IPS DF 19.7 (cell line): ENCODE measurements at places on chromosomes 4 and X.
A peak's percentile ranks its signal among the peaks of the same experiment; 100 is the strongest.

GRCh38 chrX:106891762-106892460 lies 11.2 kb downstream of the RIPPLY1 start:
- no peak for DNase-seq

- no peak for DNase-seq
Measured at GRCh38 chrX:129900054-129900453, 5.9 kb upstream of the UTP14A start.

DNA sequence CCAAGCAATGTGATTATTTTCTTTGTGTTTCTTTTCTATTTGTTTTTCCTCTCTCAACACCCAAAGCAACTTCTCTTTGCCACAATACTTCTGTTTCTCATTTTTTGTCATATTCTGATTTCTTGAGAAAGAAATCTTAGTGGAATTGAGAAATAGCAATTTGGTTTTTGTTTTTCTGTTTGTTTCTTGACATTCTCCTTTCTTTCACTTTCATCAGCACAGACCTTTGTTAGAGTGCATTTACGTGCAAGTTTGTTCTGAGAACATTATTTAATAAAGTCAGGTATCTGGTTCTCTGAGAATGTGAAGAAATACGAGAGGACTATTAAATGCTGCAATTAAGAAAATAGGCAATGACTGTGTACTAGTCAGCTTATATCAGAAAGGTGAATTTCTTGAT lies 608.1 kb upstream of the AADAT start:
- DNase-seq: no peak

DNA sequence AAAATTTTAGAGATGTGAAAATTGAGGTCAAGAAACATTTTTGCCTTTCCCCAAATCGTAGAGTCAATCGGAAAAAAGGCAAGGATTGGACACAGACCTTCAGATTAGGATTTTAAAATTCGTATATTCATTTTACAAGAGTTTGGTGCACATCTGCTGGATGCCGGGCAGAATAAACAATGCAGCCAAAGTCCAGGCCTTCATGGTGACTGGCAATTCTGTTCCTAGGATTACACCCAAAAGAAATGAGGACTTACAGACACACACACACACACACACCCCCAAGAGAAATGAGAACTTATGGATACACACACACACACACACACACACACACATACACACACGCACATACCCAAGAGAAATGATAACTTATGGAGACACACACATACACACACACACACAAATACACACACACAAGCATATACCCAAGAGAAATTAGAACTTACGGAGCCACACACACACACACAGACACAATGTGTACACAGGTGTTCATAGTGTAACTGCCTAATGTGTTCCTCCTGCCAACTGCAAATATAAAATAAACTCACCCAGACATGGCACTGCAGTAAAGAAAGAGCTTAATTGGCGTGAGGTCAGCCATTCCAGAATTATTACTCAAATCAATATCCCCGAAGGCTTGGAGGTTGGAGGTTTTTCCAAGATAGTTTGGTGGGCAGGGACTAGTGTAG lies 165.7 kb upstream of the STS start:
- no peak for DNase-seq

- no peak for DNase-seq
Measured at GRCh38 chr4:162461952-162462351, 298.2 kb upstream of the FSTL5 start.

DNA sequence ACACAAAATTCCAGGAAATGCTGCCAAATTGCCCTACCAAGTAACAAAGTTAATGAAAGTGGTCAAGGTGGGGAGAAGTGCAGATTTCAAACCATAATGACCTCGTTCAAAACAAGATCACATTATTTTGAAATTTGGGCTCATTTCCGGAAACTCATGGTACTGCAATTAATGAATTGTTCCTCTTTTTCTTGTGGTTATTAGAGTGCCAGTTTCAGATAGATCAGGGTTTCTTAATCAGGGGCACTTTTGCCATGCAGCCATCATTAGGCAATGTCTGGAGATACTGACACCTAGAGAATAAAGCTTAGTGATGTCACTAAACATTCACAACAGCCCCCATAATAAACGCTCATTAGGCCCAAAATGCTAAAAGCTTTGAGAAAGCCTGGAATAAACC lies 381.5 kb upstream of the GALNT7 start:
- no peak for DNase-seq

- no peak for DNase-seq
Measured at GRCh38 chrX:11446336-11446735, 153.1 kb downstream of the AMELX start.

DNA sequence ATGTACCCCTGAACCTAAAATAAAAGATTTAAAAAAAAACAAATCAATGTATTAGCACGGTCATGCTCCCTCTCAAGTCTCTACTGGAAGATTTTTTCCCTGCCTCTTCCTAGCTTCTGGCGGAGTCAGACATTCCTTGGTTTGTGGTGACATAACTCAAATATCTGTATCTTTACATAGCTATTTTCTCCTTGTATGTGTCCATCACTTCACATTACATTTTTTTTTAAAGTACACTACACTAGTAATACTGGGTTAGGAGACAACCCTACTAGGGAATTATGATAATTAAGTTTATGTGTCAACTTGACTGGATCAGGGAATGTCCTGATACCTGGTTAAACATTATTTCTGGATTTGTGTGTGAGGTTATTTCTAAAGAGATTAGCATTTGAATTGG lies 1197.9 kb downstream of the TECRL start:
- no peak for DNase-seq

DNA sequence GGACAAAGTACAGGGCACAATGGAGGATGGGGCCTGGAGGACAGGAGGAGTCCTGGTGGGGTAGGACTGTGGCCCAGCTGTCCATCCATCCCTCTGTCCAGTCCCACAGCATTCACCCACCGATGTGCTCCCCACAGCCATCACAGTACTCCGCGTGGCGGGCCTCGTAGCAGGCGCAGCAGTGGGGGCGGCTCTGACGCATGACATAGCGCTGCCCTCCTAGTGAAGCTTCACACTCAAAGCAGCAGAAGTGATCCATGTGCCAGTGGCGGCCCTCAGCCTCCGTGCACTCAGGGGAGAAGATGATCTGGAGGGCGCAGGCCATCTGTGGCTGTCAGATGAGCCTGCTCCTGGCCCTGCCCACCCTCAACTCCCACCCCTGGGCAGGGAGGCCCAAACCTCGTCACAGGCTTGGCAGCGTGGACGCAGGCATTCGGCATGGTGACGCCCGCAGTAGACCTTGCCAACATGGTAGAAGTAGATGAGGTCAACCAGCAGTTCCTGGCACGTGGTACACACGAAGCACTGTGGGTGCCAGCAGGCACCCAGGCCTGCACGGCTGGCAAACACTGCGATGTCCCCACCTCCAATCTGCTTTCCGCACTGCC lies 6.3 kb downstream of the PLP2 start:
- DNase-seq: no peak

- DNase-seq: peak; percentile 9
Measured at GRCh38 chr4:142984871-142985585, 138.9 kb upstream of the INPP4B start.

- no peak for DNase-seq
Measured at GRCh38 chr4:111499291-111499690, 646.0 kb upstream of the FAM241A start.

GRCh38 chr4:26058537-26058936 lies 144.5 kb downstream of the SMIM20 start:
- no peak for DNase-seq

- no peak for DNase-seq
Measured at GRCh38 chrX:23694606-23695005, 27.3 kb downstream of the PRDX4 start.

- DNase-seq: no peak
Measured at GRCh38 chrX:64580605-64581004, 185.4 kb upstream of the MTMR8 start.

GRCh38 chr4:96525898-96526297 lies 686.0 kb downstream of the PDHA2 start:
- no peak for DNase-seq

DNA sequence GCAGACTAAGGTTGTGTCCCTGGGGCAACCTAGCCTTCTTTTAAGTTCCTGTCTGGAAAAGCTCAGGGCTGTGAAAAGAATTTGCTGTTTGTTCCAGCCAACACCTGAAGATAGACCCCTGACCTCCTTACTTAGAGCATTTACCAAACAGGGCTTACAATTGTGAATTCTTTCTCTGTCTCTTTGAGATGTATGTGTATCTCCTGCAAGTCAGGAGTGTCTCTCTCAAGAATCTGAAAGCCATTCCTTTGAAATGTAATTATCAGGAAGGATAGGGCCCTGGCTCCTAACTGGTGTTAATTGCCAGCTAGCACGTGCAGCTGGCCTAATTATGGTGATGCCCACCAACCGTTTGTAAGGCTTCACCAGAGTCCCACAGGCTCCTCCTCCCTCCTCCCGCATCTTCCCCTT lies 18.2 kb downstream of the CCNG2 start:
- DNase-seq: peak; percentile 52

DNA sequence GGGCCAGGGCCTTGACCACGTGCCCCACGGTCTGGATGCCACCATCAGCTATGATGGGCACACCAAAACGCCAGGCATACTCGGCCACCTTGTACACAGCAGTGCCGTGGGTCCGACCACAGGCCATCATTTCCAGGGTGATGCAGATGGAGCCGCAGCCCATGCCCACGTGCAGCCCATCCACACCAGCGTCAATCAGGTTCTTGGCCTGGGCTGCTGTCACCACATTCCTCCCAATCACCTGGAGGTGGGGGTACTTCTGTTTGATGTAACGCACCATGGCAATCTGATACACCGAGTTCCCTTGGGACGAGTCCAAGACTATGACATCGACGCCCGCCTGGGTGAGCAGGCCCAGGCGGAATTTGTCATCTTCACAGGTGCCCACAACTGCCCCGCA lies 221.2 kb upstream of the ATP6AP2 start:
- DNase-seq: no peak

- DNase-seq: no peak
Measured at GRCh38 chr4:104490770-104491480, 3.8 kb downstream of the CXXC4 start.

DNA sequence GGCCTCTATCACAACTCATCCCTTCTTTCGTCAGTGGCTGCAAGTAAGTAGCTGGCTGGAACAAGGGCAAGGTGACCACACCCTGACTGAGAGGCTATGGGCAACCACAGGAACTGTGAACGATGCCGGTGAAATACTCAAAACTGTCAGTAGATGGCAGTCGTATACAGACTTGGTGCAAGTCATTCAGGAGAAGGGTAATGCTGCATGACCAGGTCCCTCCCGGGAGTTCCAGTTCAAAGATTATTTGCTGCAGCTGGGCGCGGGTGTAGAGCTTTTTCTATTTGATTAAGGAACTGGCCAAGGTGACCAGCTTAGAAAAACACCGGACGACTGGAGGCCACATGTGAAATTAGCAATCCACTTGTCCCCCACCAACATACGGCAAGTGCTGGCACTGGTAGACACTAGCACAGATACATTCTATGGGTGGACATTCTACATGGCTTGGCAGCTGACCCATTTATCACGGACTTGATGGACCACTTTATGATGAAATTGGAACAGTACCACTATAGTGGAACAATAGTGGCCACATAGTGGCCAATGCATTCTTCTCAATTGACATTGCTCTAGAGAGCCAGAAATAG lies 726.6 kb downstream of the TRAM1L1 start:
- DNase-seq: peak; percentile 68

DNA sequence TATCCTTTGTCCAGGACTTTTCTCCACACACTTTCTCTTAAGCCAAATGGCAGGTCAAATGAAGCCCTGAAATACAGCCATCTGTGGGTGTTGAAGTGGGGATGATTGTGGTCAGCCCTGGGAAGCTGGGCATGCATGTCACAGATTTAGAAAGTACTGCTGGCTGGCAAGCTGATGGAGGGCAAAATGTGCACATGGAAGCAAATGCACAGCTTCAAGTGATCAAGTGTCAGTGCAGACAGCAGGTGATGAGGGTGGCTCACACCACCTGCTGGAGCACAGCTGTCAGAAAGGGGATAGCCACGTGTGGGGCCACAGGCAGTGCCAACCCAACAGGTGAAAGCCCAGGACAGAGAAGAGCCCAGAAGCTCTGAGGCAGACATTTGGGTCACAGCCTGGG lies 40.3 kb upstream of the ATXN3L start:
- no peak for DNase-seq

DNA sequence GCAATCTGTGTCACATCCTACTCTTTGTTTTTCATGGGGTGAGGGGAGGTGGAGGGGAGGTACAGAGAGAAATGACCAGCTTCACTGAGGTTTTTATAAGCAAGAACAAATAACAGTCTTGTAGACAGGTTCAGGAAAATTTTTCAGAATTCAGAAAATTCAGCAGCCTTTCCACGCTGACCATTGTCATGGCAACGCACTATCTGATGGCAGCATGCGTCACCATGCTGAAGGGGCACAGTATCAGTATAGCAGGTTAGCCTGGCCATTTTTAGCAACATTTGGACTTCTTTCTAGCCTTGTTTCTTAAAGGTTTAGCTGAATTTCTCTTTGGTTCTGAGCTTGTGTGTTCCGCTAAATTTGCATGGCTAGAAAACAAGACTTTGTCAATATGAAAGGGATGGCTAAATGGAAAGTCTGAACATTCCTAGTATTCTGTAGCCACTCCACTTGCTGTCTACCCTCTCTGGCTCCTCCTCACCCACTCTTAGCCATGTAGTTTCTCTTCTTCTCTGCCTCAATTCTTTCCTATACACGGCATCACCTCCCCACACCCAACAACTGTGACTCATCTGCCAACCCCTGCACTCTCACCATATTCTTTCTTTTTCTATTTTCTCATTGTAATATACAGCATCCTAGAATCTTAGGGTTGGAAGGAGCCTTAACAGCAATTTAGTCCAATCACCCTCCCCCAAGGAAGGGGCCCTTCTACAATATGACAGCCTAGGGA lies 42.7 kb upstream of the CITED1 start:
- no peak for DNase-seq

DNA sequence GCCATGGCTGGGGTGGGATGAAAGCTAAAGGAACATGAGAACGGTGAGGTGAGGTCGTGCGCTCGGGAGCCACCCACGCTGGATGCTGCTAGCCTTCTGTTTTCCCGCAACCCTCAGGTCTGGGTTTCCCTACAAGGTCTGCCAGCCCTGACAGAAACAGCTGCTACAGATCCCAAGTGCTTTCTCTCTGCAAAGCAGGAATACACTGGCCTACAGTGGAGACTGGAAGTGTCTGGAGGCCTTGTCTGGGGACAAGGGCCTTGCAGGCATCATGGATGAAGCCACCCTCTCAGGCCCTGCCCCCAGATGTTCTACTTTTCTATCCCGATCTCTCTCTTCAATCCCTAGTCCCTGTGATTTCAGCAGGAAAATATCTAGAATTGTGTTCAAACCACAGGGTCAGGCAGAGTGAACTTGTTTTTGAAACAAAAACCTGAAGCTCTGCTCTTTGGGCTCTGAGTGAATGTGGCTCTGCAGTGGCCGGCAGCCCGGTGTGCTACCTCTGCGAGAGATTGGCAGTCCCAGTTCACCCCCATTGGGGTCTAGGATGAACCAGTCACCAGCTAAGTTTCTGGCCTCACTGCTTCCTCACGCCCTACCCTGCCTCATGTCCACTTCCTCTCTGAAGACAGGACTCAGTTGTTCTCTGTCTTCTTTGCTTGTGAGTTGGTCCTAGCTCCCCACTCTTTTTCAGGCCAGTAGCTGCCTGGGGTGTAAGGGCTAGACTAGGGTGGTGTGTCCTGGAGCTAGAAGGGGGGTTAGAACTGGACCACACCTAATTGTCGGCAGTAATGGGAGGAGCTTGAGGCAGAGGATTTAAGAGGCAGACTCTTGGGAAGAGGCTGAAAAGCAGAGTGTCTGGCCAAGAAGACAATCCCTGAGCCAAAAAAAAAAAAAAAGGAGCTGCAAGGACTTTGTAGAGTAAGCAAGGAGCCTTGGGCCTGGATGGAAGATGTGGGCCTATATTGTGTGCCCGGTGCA lies 89.6 kb downstream of the RTL5 start:
- no peak for DNase-seq
